ENCODE measurements at places on chromosomes 3 and 15.

GRCh38 chr15:80820092-80820491, 40.9 kb downstream of the CEMIP start:
- no peak for DNase-seq

DNA sequence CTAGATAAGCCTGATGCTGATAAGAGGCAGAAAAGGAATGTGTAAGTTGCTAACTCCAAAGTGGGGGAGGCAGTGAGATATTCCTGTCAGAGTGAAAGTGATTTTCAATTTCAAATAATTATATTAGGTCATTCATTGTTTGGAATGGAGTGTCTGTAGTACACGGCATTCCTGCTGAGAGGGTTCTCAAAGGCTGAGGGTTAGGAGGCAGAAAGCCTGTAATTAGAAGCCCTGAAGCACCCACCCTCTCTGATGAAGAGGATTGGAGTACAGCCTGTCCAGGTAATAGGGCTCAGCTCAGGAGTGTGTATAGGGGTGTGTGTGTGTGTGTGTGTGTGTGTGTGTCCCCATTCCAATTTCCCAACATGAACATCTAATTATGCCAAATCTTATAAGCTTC, 486.8 kb downstream of the MAGI1 start:
- DNase-seq: no peak

DNA sequence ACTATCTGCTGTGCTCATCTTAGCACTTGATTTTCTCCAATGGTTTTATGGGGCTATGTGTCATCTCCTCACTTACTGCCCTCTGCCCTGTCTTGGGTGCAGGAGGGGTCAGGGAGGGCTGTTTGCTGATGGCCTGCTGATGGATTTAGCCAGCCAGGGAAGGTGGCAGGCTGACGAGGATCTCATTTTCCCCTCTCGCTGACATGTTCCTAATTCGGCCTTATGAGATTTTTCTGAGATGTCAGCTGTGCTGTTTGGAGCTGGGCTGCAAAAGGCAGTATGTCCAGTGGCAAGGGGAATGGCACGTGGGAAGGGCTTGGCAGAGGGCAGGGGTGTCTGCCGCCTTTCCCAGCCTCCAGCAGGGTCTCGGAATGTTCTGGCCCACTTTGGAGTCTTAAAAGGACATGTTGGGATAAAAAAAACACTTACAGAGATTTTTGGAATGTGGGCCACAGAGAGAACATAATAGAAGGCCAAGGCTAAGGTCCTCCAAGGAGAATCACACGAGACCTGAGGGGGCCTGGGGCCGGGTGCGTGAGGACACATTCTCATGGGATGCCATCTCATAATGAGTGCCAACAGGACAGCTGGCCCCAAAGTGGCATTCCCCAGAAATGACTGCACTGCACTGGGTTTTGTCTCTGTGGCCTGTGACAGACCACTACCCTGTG, 303.8 kb downstream of the TLE3 start:
- DNase-seq: no peak

DNA sequence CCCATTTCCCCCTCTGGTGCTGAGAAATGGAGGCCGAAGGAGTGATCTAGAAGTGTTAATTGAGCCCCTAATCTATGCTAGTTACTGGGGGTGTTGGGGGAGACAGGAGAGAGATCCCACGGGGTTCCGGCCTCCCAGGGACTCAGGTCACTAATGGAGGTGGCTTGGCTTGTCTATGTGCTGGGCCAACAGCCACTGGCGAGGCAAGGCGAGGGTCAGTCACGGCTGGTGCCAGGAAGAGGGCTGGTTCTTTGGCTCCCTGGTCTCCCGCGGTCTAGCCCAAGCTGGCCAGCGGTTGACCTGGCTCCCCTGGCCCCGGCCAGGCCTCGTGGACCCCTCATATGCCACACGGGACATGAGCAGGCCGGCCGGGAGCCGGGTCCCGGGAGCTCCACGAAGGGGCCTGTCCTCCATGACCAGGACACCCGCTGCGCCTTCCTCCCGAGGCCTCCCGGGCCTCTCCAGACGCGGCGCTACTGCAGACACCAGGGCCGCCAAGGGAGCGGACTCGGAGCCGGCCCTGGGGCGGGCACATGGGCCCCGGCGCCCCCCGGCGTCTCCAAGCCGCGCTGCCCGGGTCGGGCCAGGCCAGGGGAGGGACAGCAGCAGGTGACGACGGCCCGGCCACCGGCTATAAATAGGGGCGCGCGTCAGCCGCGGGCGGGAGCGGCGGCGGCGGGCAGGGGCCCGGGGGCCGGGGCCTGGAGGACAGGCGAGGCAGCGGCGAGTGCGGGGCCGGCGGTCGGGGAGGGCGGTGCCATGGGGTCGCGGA, at the start of gene ALPK3:
Gene ALPK3, plus strand, starts transcription at position 663 of the 772 bp plus-strand sequence. Its CDS starts 97 bp downstream, at position 760.
- no peak for DNase-seq

GRCh38 chr15:78192826-78193594, 41.4 kb downstream of the ACSBG1 start:
- no peak for DNase-seq

- DNase-seq: peak; percentile 14
These were observed 25.2 kb downstream of the NIPA1 start for GRCh38 chr15:22811640-22812039.

Measured in LoVo (cell line).